ENCODE measurements at places on chromosomes 13 and 19.
A peak's percentile ranks its signal among the peaks of the same experiment; 100 is the strongest.

- DNase-seq = no peak
Observed at GRCh38 chr13:79589603-79590393, 108.8 kb downstream of the NDFIP2 start.

DNA sequence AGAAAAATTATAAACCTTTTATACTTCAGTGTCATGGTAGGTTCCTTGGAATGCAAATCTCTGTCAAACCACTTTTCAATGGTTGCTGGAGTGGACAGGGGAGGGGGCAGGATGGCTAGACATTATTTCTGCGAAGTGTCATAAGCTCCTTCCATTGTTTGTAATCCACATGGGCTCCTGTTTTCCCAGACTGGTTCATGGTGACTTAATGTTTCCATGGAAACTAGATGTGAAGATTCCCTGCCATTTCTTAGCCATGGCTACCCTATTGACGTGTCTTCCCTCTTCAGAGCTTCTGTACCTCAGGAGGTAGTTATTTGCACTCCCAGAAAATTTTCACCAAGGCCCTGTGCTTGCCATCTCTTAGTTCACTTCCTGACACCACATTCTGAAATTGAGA is 95.3 kb downstream of the UFM1 start:
- no peak for DNase-seq

DNA sequence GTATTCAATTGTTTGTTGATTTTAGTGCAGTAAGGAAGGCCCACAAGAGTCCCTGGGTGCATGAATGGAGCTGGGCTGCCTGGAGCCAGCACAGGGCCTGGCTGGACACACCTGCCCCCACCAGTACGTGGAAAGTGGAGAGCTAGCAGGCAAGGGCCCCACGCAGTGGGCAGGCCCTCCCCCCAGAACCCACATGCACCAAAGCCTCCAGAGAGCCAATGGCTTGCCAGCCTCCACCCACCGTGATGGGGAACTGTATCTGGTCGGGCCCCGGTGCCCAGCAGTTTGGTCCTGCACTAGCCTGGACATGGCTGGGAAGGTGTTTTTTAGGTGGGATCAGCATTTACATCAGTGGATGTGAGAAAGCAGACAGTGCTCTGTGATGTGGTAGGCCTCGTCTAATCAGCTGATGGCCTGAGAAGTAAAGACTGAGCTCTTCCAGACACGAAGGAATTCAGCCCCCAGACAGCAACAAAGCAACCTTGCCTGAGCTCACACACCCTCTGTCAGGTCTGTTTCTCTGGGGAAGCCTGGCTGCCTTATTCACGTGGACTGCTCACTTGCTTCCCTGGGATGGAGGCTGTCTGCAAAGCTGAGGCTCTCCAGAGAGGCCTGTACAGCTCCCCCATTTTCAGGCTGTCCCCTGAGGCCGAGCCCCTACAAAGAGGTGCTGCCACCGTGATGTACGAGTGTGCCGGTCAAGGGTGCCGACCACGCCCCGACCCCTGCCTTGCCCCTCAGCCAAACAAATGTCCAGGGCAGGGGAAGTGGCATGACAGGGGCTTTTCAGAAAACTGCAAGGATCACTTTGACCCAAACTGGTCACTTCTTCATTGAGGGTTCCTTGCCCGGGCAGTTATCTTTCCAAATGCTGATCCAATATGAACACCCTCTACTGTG is 27.5 kb downstream of the RAB20 start:
- DNase-seq = no peak

- DNase-seq = peak; percentile 17
Observed at GRCh38 chr13:108225440-108225839, 7.2 kb downstream of the ABHD13 start.

DNA sequence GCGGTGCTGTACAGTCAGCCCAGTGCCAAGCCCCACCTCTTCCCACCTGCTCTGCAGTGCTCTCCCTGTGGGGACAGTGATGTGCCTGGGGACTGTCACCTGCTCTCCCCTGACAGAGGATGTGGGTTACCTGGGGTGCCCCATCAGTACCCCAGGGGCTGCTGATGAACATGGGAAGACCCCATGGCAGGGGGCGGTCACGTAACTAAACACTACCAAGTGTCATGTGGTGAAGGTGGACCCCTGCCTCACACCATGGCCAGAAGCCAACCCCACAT is 12.7 kb downstream of the KDM4B start:
- DNase-seq = no peak

DNA sequence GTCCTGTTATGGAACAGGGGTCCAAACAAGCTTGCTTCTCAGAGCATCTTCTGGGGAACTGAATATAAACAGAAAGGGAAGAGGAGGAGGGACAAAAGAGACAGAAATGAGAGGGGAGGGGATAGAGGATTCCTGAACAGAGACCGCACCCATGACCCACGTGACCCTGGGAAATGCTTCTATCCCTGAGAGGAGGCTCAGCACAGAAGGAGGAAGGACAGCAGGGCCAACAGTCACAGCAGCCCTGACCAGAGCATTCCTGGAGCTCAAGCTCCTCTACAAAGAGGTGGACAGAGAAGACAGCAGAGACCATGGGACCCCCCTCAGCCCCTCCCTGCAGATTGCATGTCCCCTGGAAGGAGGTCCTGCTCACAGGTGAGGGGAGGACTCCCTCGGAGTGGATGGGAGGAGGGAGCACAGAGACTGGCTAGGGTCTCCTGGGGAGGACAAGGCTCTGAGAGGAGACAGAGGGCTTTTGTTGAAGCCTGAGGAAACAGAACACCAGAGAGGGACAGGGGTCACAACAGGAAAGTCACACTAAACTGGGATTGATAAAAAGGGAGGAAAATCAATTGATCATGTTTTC is at the start of gene CEACAM6:
TSS of gene CEACAM6 (plus strand) at position 203 of the 586 bp plus-strand sequence. CDS start at position 312, 109 bp downstream.
- DNase-seq = no peak

- no peak for DNase-seq
Observed at GRCh38 chr19:46787040-46787330, 1.4 kb downstream of the SLC1A5 start.

DNA sequence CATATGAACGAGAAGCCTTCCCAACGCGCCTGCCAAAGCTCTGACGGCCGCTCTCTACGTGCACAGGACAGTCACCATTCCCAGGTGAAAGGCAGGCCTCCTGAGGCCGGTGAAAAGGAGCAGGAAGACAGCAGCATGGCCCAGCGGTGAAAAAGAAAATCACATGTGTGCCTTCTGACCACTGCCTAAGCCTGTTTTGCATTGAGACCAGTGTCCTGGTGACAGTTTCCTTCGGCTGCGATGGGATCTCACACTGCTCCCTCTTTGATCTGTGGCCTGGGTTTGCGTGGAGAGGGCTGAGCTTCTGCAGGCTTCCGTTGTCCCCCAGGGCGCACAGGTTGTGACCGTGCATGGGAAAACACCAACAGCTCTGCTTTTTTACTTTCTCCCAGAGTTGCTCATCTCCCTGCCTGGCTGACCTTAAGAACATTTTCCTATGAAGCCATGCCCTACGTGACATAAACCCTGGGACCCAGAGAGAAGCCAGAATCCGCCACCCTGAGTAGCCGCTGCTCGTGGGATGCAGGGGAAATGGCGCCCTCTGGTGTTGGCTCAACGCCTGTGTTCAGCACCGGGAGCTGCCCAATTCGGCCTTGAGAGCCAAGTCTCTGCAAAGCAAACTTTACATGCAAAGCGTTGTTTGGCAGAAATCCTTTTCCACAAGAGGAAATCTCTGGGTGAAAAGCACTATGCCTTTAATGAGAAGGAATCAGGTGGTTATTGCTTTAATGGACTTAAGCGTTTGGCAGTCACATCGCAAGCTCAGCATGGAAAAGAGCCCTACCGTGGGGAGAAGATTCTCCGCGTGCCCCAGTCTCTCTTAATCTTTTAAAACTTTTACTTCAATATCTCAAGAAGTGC is 112.2 kb upstream of the GPR12 start:
- DNase-seq = peak; percentile 27

DNA sequence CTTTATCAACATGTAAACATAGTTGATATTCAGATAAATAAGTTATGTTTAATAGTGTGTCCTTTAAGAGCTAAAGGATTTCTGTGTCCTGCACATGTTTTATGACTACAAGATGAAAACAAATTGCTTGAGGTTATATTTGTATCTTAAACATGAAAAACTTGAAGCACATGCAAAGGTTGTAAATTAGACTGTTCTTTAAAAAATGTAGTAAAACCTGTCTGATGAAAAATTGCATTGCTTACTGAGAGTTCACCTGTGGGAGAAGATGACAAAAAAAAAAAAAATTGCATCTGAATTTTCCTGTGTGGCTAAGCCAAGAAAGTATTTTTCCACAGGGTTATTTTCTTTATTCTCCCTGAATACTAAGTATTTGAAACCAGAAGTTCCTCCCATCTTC is 25.7 kb upstream of the LMO7 start:
- DNase-seq = no peak

DNA sequence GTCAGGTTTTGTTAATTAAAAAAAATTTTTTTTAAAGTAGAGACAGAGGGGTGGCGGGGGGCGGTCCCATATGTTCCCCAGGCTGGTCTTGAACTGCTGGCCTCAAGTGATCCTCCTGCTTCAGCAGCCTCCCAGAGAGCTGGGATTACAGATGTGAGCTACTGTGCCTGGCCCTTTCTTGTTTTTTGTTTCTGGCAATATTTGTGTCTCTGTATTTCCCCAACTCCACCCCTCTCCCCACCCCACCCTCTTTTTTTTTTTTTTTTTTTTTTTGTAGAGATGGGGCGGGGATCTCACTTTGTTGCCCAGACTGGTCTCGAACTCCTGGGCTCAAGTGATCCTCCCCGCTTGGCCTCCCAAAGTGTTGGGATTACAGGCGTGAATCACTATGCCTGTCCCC is 600 bp upstream of the CAPN12 start:
- DNase-seq = no peak

GRCh38 chr13:61276401-61276800 is 139.2 kb downstream of the PCDH20 start:
- no peak for DNase-seq

- DNase-seq = no peak
Observed at GRCh38 chr19:35932291-35932936, 3.8 kb upstream of the LRFN3 start.

DNA sequence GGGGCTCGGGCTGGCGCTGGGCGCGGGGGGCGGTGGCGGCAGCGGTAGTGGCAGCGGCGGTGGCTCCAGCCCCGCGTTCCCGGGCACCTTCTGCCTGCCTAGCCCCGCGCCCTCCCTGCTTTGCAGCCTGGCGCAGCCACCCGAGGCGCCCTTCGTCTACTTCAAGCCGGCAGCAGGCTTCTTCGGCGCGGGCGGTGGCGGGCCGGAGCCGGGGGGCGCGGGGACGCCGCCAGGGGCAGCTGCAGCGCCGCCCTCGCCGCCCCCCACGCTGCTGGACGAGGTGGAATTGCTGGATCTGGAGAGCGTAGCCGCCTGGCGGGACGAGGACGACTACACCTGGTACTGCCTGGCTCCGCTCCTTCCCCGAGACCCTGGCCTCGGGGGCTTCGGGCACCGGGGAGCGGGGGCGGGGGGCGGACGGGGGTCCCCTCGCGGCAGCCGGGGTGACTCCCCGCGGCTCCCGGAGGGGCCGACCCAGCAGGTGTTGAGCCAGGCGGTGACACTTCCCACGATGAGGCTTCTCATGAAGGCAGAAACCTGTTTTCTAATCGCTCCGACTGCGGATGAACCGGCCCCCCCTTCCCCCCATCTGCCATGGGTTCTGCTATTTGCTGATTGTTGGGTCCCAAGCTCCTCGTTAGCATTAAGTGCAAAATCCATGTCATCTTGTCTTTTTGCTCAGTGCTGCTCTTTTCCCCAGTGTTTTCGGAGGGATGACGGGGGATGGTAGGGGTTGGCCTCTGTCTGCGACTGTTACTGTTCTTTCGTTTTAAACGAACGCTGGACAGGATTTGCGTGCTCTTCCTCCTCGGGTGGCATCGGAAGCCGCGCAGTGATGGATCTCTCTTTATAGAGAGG is 943 bp downstream of the SLAIN1 start:
- peak; percentile 52 for DNase-seq

DNA sequence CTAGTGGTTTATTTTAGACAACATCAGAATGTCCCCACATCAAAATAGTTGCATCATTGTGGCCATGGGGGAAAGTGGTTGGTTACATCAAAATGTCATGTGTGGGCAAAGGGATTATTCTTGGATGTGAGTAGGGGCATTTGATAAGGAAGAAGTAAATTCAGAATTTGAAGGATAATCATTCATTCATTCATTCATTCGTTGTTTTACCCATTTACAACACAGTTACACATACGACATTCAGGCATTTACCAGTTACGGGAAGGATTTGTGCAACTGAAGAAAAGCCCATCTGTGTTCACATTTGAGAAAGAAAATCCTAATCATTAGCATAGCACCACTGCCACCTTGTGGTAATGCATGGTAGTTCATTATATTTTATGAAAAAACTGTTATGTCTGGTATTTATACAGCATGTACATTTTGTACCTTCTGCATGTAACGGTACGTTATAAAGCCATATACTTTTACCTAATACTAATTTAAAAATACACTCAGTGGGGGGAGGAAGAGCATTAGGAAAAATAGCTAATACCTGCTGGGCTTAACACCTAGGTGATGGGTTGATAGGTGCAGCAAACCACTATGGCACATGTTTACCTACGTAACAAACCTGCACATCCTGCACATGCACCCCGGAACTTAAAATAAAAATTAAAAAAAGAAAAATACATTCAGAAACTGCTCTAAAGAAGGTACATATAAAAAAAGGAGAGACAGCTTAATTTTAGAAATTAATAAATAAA is 62.1 kb downstream of the DGKH start:
- DNase-seq = peak; percentile 85

- DNase-seq = peak; percentile 52
Observed at GRCh38 chr13:36788276-36788675, 30.7 kb upstream of the RFXAP start.

- DNase-seq = peak; percentile 97
Observed at GRCh38 chr19:611481-611868, 21.8 kb downstream of the HCN2 start.

DNA sequence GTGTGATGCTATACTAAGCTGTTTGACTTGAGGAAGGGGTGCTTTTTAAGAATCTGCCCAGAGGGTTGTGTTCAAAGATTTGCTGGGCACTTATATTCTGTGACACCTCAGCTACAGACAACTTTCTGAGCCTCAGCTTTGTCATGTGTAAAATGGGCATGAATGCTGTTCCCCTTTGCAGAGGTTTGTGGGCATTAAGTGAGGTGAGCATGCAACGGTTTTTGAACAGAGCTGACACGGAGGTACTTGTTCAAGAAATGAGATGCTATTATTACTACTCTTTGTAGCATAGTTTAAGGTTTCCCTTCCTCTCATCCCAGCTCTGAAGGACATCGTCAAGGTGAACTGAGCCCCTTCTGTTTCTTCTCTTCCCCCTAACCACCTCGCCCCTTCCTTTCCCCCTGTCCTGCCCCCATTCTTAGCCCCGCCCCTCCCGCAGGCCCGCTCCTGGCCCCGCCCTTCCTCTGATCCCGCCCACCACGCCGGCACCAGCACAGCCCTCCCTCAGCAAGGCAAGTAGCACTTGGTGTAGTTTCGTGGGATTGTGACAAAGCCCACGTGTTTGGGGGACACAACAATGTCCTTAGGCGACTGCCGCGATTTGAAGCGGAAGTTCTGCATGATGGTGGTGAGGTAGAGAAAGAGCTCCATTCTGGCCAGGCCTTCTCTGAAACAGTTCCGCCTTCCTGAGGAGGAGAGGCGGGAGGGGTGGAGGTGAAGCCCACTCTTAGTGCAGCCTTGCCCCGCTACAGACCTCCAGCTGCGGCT is 26.1 kb upstream of the CYP2A7 start:
- DNase-seq = no peak
